ENCODE measurements at places on chromosomes 12 and 14. TPM values are rescaled to one million over a fixed set of nuclear protein-coding genes. Genes with fewer than 3 reads are reported as not detected.

Gene HPD
- total RNA-seq = not detected

Gene CPNE6
- total RNA-seq = not detected

Gene GCH1
- 3.2 TPM for total RNA-seq

Gene PTMS
- total RNA-seq = 54.6 TPM

Gene TRPV4
- 0.61 TPM for total RNA-seq

Gene GRIN2B
- not detected for total RNA-seq

Gene TMEM63C
- 0.32 TPM for total RNA-seq

Gene RNASE7
- not detected for total RNA-seq

Gene PRKCH
- 141 TPM for total RNA-seq

Gene PRB2
- not detected for total RNA-seq

Gene LAG3
- total RNA-seq = 0.15 TPM

Gene GPRC5D
- total RNA-seq = not detected

Gene INSM2
- not detected for total RNA-seq

Gene FBLN5
- 1.2 TPM for total RNA-seq

Gene TTC8
- total RNA-seq = 10.7 TPM

Gene HOXC6
- total RNA-seq = not detected

Gene SAMD15
- 4.0 TPM for total RNA-seq

Gene LLPH
- 3.9 TPM for total RNA-seq

Gene SIX1
- total RNA-seq = 0.97 TPM

Gene ACVR1B
- total RNA-seq = 16.4 TPM

Gene BLTP3B
- 18.8 TPM for total RNA-seq

Gene BIN2
- not detected for total RNA-seq

Gene ERP27
- total RNA-seq = 0.32 TPM

Gene CLEC7A
- not detected for total RNA-seq

Gene MIPOL1
- total RNA-seq = 30.2 TPM

Gene WNT1
- not detected for total RNA-seq

Gene CEBPE
- total RNA-seq = not detected

Gene IL31
- not detected for total RNA-seq

Gene LIN7A
- total RNA-seq = 1.8 TPM

Gene OAS1
- total RNA-seq = 15.3 TPM

Gene POTEM
- total RNA-seq = not detected

Gene IFNG
- total RNA-seq = not detected

Gene SLC41A2
- total RNA-seq = 12.0 TPM

Gene MYF6
- not detected for total RNA-seq

Gene KRT78
- total RNA-seq = not detected

Gene POLE2
- 14.9 TPM for total RNA-seq

Gene RILPL2
- total RNA-seq = 7.1 TPM

Gene CD163L1
- total RNA-seq = 5.8 TPM

Gene CLEC2B
- 39.8 TPM for total RNA-seq

Gene CLEC4A
- total RNA-seq = not detected

Gene MYBPC1
- not detected for total RNA-seq

Gene OR11H6
- total RNA-seq = not detected

Gene KRT82
- not detected for total RNA-seq

Gene GUCY2C
- total RNA-seq = not detected

Gene DHH
- 9.9 TPM for total RNA-seq

Gene GALNT9
- 0.76 TPM for total RNA-seq

Gene RPAP3
- total RNA-seq = 14.0 TPM

Gene EIF2S3B
- total RNA-seq = 1.5 TPM

Gene AKAP3
- total RNA-seq = 0.97 TPM

Data from epithelial cell of umbilical artery (primary cell).